Muscle of back (tissue), 13 donors: ENCODE measurements at places on chromosomes 11 and 22.

DNA sequence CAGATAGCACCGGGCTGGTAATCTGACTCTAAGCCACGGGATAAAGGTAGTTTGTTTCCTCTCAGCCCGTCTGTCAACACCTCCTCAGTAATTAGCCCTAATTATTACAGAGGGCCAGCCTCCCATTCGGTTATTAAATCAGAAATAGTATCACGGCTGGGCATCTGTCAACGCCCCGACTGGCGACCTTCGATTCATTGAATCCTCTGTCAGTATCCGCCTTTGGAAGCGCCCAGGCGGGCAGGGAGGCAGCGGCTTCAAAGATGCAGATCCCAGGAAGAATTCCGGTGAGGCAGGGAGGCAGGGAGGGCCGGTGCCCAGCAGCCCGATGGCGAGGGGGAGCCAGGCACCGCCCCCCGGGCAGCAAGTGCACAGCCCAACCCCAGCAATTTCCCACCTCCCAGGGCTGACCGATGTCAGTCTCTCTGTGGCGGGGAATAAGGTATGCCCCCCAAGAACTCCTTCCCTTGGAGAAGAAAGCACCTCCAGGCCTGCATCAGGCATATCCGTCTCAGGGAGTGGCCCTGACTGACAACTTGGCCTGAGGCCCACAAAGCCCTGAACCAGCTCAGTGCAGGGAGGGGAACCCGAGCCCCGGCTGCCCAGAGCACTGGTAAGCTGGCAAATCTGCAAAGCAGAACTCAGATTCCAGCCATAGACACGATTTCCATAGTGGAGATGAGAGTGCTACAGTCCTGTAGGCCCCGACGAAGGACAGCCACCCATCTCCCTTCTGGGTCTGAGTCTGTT is 11.4 kb downstream of the GNB1L start:
- no peak for DNase-seq

DNA sequence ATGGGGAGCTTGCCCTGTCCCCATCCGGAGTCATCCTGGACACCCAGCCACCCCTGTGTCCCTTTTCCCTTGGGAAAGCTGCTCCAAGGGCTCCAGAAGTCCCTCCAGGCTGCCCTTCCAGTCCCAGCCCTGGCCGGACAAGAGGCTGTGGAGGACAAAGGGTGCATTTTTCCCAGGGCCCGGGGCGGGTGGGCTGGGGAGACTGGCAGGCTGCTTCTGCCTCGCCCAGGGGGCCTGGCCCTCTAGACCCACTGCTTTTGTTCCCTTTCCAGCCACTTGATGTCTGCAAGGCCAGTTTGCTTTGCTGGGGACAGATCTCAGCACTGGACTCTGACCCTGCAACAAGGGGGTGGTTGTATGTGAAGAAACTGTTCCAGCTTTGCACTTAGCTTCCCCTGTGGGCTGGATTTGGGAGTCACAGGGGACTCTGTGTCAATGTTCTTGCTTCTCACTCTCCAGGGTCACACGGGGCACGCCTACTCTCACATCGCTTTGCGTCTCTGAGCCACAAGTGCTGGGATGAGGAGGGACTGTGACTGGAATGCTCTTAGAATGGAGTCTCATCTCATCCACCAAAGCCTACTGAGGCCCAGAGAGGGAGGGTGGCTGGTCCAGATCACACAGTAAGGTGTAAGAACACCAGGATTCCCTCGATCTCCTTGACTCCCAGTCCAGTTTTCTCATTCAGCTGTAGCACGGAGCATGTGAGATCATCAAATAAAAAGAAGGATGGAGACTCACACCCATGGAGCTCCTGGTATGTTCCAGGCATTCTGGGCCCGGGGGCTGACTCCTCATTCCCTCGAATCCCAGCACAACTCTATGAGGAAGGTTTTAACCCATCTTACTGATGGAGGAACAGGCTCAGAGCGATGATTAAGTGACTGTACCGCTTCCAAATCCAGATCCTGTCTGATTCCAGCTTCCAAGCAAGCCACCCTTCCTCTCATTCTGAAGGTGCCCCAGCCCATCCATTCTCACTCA is 59.9 kb downstream of the FBXO7 start:
- DNase-seq, result no peak

DNA sequence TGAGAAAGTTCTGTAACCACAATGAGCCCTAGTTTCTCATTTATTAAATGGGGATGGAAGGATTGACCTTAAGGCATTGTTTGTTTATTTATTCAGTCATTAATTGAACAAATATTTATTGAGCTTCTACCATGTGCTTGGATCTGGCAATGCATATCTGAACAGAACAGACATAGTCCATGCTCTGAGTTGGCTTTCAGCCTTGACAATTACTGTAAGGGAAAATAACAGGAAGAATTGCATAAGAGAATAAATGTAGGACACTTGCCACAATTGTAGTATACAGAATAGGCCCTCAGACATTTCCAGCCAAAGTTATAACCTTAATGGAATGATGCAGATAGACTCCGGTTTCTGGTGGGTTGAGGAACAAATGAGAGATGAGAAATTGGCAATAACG is 160.5 kb upstream of the TTC12 start:
- DNase-seq, result no peak

- DNase-seq, result no peak
Measured at GRCh38 chr22:38925571-38926041, 31.8 kb upstream of the APOBEC3A start.

GRCh38 chr11:63892228-63892627 is 24.7 kb downstream of the RCOR2 start:
- DNase-seq, result no peak

DNA sequence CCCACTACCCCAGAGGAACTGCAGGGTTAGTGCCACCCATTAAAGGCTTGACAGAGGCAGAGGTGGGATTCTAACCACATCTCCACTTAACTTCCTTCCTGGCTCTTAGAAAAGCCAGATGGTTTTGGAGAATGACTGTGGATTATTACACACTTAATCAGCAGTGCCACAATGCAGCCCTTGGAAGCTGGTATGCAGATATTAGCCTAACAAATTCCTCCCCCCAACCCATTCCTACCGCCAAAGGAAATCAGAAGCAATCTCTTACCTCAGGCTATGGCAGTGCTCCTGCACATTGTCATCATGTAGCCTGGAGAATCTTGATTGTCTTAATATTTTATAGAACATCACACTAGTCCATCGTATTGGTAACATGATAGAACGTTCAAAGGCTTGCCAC is 23.2 kb upstream of the NRGN start:
- no peak for DNase-seq

DNA sequence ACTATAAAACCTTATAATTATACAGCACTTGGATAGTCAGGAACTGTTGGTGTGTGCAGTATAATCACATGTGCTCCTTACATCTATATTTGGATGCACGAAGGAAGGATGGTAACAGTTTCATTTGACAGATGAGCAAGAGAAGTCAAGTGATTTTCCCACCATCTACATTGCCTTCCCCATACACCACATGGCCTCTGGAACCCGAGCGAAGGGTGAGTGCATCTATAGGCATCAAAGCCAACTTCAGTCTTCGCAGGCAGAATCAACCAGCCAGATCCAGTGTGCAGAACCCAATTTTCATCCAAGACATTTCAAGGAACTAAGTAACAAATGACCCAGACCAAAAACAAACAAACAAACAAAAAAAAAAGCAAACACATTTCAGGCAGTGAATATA is 85.1 kb upstream of the BLID start:
- DNase-seq, result no peak

GRCh38 chr11:17217401-17217800 is 9.6 kb upstream of the PIK3C2A start:
- DNase-seq, result no peak
